Activated CD4-positive, CD25-positive, alpha-beta regulatory T cell treated with anti-CD3 and anti-CD28 coated beads, Interleukin-2, amount 50 U/mL, for 72 hours (primary cell): ENCODE measurements at places on chromosomes 3 and 15.

- no peak for DNase-seq
These were observed 29.9 kb upstream of the ALDH1A2 start for GRCh38 chr15:58095415-58095814.

- no peak for DNase-seq
These were observed 240.2 kb upstream of the ZNF717 start for GRCh38 chr3:76025561-76025960.

GRCh38 chr3:13269711-13270378 is 150.3 kb downstream of the NUP210 start:
- no peak for DNase-seq

DNA sequence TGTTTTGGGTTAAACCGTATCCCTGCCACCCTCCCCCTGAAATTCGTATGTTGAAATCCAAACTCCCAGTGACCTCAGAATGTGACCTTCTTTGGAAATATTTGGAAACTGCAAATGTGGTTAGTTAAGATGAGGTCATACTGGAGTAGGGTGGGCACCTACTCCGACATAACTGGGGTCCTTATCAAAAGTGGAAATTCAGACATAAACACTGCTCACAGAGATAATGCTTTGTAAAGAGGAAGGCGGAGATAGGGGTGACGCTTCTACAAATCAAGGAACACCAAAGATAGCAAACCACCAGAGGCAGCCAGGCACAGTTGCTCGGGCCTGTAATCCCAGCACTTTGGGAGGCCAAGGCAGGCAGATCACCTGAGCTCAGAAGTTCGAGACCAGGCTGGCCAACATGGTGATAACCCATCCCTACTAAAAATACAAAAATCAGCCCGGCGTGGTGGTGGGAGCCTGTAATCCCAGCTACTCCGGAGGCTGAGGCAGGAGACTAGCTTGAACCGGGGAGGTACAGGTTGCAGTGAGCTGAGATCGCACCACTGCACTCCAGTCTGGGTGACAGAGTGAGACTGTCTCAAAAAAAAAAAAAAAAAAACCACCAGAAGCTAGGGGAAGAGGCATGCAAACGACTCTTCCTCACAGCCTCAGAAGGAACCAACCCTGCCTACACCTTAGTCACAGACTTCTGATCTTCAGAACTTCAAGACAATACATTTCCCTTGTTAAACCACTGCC is 51.1 kb upstream of the CHD2 start:
- DNase-seq = no peak

DNA sequence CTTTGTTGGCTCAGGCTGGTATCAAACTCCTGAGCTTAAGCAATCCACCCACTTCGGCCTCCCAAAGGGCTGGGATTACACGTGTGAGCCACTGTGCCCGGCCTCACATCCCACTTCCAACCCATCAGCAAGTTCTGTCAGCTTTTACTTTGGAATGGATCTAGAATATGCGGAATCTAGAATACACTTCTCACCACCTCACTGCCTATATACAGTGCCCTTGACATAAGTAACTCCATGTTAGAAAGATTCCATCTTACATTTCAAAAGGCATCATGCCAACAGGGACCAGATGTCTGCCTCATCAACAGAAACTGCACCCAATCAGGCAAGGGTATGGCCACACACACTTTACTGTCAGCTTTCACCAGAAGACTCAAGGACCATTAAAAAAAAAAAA is 9.9 kb upstream of the RBSN start:
- no peak for DNase-seq

DNA sequence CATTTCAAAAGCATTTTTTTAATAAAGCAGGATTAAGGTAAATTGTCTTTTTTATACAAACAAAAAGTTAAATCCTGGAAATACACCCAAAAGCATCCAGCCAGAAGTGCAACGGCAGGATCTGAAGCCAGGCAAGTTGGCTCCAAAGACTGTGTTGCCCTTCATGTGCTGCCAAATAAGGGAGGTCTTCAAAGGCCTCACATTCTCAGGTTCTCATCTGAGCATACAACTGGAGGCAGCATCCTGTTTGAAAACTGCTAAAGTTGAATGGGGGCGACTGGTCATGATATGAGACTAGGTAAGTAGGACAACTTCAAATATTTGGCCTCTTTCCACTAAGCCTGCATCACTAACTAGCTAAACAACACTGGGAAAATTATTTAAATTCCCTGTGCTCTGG is 52.2 kb downstream of the IMPG2 start:
- DNase-seq = no peak

- DNase-seq = no peak
These were observed 137.1 kb upstream of the WNT5A start for GRCh38 chr3:55624238-55624637.

GRCh38 chr3:9837701-9838582 is 5.9 kb downstream of the RPUSD3 start:
- no peak for DNase-seq

GRCh38 chr15:54576298-54576935 is 598.2 kb downstream of the UNC13C start:
- no peak for DNase-seq

DNA sequence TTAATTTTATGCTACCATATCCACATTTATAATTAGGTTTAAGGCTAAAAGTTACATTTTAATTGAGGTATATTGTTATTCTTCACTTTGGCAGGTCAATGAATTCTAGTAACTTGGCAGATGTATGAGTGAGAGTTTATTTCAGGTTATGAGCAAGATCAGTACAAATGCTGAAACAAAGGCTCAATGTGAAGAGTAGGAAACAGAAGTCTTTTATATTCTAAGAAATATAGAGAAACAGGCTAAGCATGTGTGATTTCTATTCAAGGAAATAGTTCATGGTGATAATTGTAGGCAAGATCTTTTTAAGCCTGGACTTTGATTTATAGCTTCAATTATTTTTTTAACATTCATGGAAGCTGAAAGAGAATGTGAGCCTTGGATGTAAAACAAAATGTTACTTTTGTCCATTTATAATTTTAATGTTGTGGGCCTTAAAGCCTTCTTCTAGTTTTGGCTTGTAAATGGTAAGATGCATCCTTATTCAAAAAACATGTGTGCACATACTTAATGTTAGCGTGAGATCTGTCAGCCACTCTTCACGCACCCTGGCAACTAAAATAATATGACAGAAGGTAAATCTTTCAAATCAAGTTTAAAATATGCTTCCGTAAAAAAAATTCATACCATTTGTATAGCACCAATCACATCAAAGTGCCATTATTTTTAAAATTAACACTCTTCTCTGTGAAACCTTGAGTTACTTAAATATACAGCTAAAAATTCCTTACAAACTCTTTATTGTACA is 22.8 kb upstream of the OSTN start:
- no peak for DNase-seq

GRCh38 chr15:65888981-65889380 is 19.7 kb downstream of the RAB11A start:
- DNase-seq = no peak

GRCh38 chr15:51861557-51862359 is 32.3 kb downstream of the TMOD3 start:
- peak; percentile 37 for DNase-seq

GRCh38 chr15:85624291-85624801 is 170.4 kb downstream of the KLHL25 start:
- DNase-seq = no peak

- no peak for DNase-seq
These were observed 52.9 kb upstream of the RNU6-1 start for GRCh38 chr15:67892559-67893377.

DNA sequence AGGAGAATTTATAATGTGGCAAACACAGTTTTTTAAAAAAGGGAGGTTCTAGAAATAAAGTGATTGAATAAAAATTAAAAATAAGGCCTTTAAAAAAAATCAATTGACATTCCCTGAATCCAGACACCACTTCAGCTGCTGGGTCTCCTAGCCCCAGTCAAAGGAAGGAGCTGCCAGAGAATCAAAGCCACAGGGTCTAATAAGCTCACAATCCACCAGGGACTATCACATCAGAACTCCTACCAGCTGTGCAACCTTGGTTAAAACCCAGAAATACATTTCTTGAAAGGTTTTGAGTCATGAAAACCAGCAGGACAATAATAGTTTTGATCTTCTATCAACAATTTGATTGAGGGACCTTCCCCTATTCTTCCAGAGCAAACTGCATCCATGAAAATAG is 134.5 kb downstream of the MECOM start:
- DNase-seq = no peak

GRCh38 chr3:71416876-71417275 is 166.7 kb downstream of the FOXP1 start:
- no peak for DNase-seq
